Epithelial cell of proximal tubule (primary cell): ENCODE measurements at places on chromosomes 5 and 9.

DNA sequence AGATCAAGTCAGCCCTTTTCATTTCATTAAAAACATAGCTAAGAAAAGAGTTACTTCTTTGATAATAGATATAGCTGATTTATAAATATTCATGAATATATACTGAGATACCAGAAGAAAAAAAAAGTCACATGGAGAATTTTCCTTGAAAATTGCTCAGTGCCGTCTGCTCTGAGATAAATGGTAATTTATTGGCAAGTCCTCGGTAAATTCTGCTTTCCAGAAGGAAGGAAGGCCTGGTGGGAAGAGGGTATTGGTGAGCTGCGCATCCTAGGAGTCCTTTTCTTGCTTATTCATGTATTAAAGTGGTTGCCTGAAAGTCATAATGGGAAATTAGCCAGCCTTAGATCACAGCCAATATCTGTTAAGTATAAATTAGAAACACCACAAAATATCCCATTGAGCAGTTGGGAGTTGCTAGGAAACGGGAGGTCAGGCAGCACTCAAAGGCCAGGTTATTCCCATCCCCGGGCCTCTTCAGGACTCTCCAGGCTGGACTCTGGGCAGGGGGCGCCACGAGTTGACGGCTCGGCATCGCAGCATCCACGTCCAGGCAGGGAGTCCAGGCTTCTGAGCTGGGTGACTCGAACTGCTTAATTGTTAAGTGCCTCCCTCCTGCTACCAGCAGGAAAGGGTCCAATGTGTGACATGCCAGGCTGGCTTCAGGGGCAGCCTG is 116.7 kb upstream of the RETREG1 start:
- DNase-seq = no peak

- DNase-seq = no peak
These were observed 110.1 kb upstream of the TLE4 start for GRCh38 chr9:79461712-79462111.

DNA sequence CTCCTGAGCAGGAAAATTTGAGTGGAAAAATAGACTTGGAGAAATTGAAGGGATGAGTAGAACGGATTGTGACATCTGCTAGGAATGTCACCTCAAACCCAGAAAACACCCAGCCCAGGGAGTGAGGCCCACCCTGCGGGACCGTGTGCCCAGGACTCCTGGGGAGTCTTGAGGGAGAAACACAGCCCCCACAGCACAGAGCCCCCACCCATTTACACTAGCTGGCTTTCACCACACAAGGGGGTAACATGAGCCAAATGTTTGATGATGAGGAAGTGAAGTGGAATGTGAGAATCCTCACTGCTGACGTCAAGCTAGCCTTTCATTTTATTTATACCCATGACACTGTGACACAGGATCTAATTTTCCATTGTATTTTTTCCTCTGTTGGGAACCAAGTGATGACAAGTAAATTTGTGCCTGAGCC is 42.8 kb upstream of the PDE8B start:
- peak; percentile 35 for DNase-seq

GRCh38 chr9:7289773-7290172 is 509.8 kb downstream of the DMAC1 start:
- DNase-seq = no peak

DNA sequence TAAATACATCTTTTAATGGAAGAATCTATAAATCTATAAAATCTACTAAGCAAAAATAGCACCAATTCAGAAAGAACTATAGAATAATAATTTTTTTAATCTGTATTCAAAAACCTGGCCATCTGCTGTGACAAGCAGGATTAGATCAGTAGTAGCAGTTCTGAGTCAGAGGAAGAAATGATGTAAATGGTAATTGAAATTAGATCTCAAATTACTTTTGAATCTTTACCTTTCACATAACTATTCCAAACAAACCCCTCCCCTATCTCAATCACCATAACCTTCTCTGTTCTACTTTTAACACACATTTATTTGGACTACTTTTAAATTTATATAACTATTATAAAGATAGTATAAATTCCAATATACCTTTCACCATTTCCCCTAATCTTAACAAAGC is 727.8 kb upstream of the FAM174A start:
- no peak for DNase-seq

DNA sequence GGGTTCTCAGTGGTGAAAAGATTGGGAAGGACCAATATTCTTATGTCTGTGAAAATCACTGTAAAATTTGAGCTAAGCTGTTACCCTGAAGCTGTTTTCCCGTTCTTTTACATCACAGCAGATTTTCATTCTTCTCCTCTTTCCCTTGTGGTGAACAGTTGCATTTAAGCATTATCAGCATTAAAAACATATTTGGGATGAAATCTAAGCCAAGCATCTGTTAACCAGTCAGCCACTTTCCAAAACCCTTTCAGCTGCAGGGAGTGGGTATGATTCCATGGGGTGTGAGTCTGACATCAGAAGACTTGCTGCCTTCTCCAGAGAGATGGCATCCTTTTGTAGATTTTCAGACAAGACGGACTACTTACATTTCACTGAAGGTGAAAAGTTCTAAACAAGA is 97.2 kb downstream of the TRIO start:
- no peak for DNase-seq

GRCh38 chr5:174217527-174217926 is 172.0 kb downstream of the NSG2 start:
- DNase-seq = no peak
